Left forelimb (tissue), 1 donor: ENCODE measurements at places on chromosomes 16 and 17.

DNA sequence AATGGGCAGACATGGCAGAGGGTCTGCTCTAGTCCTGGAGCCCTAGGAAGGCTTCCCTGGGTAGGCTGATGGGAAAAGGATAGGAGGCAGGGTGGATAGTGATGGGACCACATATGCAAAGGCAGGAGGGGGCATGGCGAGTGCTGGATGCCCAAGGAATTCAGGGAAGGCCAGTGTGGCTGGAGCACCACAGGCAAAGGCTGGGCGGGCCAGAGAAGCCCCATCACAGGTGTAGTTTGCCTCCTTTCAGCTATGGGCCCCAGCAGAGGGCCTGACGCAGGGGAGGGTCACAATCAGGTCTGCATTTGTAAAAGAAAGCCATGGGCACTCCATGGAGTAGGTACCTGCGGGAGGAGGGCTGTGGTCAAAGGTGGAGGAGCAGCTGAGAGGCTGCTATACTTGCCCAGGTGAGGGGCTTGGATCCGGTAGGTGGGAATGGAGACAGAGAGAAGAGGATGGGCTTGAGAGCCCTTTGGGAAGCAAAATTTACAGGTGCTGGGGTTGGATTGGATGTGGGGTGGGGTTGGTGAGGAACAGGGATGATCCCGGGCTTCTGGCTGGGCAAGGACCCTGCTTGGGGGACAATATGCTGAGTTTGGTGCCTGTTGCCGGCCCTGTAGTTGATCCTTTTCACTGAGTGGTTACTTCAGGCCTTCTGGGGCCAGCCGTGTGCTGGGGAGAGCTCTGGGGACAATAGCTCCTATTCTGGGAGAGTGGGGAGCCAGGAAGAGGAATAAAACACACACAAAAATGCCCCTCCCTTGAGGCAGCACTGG, 6.5 kb upstream of the COL1A1 start:
- DNase-seq = no peak

DNA sequence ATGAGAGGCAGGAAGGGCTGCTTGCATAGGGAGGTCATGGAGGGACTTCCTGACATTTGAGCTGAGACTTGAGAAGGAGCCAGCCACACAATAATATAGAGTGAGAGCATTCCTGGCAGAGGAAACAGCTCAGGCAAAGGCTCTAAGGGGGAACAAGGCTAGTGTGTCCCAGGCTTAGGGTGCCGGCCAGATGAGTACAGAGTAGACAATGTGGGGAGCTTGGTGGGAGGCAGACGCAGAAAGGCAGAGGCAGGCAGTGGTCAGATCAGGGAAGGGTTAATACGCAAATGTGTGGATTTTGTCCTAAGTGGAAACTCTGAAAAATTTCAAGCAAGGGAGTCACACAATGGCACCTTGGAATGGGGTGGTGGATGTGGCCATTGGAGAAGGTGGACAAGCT, 31.3 kb downstream of the CD300LB start:
- DNase-seq = no peak

- no peak for DNase-seq
Measured at GRCh38 chr17:9802294-9802693, 10.9 kb upstream of the DHRS7C start.

DNA sequence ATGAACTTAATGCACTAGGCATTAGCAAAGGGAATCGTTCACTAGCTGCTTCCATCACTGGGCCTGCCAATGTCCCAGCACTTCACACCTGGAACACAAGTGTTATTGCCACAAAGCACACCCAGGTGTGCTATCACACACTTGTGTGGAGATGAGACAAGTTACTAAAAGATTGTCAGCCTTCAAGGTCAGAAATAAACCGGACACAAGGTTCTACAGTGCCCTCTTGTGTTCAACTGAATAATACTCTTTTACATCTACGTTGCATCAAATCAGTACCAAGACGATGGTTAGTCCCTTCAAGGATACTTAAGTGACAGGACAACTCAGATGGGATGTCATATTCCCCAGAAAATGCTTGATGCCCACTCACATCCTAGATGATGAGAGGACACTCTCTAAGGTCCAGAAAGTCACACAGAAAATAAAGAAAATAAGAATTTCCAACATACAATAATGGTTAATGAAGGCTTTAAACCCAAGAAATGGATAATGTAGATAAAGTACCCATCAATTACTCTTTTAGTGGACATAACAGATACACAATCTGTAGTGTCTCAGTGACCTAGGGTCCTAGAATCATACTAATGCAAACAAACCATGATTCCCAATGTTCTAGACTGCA, 16.4 kb upstream of the GLG1 start:
- DNase-seq = no peak

DNA sequence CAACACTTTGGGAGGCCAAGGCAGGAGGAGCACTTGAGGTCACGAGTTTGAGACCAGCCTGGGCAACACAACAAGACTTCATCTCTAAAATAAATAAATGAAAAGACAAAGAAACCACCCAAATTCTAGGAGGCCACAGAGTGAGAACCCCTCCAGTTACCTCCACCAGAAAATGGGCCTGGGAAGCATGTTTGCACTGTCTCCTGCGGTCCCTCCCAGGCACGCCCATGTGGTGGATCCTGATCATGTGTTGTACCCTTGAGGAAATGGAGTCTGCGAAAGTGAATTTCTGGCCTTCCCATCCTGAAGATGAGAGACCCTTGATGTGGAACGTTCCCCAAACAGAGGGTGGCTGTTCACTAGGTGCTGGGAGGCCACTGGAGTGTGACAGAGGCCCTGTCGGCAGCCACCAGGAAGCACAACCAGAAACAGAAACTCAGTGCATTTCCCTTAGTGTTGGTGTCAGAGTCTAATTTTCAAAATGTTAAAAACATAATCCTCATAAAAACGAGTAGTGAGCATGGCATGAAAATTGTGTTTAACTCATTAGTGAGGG, 19.2 kb upstream of the USP22 start:
- DNase-seq = no peak

GRCh38 chr16:23508589-23509440, 1.5 kb downstream of the GGA2 start:
- DNase-seq = no peak

GRCh38 chr17:70655176-70655958, 486.0 kb downstream of the KCNJ2 start:
- DNase-seq = no peak

- no peak for DNase-seq
Measured at GRCh38 chr16:1770328-1771187, 785 bp downstream of the NME3 start.

GRCh38 chr16:89960966-89961365, 12.4 kb downstream of the DEF8 start:
- DNase-seq = no peak

GRCh38 chr16:50208460-50208931, 55.4 kb downstream of the TENT4B start:
- DNase-seq = no peak

- DNase-seq = no peak
Measured at GRCh38 chr17:57808882-57809281, 41.0 kb downstream of the MRPS23 start.

GRCh38 chr17:4167786-4168185, 24.8 kb downstream of the CYB5D2 start:
- DNase-seq = no peak
